ENCODE measurements at places on chromosomes 2 and 18. TPM values are rescaled to one million over a fixed set of nuclear protein-coding genes. Genes with fewer than 3 reads are reported as not detected.
A peak's percentile ranks its signal among the peaks of the same experiment; 100 is the strongest.

DNA sequence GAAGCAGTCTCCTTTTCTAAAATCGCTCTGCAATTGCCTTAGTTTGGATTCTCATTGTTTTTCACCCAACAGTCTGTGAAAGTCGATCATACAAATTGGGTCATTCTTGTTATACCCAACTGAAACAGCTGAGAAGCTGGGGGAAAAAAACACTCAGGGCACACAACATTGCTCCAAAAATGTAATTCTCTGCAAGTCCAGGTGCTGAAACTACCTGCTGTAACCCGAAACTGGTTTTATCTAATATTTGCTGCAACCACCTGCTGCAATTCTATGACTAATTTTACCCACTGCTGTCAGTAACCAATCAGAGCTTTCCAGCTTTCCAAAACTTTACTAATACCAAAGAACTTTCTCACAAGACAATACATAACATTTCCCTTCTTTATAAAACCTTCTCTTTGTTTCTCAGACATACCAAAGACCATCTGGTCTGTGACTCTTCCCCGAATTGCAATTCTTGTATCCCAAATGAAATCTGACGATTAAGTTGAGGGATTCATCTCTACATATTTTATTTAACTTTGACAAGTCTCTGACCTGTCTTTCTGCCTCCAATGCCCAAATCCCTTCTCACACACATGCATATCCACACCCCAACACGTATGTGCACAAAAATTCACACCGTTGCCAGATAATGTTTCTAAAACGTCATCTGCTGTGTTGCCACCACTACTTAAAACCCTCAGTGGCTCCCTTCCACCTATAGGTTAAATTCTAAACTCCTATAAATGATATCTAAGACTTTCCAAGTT, 198.3 kb downstream of the PIEZO2 start:
- H3K4me3 ChIP-seq: no peak overlapping the region
- no peak overlapping the region for H3K27ac ChIP-seq
- DNase-seq: no peak
- H3K4me1 ChIP-seq: no peaks in the 10 kb centered on the region

- no peaks in the 10 kb centered on the region for H3K27me3 ChIP-seq
- no peak overlapping the region for H3K4me3 ChIP-seq
- H3K36me3 ChIP-seq: no peaks in the 10 kb centered on the region
Measured at GRCh38 chr2:65475000-65475399, 42.6 kb upstream of the SPRED2 start.

GRCh38 chr2:232928551-232929302, 58.7 kb downstream of the SNORC start:
- H3K27ac ChIP-seq: no peak overlapping the region
- peak overlapping the region; percentile 7 for H3K4me3 ChIP-seq
- no peaks in the 10 kb centered on the region for H3K36me3 ChIP-seq

DNA sequence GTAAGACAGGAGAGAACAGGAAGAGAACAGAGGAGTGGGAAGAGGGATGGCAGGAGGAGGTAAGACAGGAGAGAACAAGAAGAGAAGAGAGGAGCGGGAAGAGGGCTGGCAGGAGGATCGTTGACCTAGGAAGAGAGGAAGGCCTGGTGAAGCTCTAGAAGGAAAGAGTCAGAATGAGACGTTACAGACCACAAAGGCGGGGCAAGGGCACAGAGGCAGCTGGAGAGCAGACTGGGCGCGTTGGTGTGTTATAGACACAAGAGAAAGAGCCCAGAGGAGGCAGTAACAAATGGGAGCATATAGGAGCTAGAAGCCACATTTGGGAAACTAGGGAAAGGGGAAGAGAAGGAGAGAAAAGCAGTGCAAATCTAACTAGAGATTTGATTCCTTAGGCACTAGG, 26.6 kb downstream of the PTRHD1 start:
- no peak for DNase-seq
- H3K4me1 ChIP-seq: peaks cover 5% of the 10 kb centered on the region
- no peak overlapping the region for H3K27ac ChIP-seq
- H3K36me3 ChIP-seq: no peaks in the 10 kb centered on the region
- no peaks in the 10 kb centered on the region for H3K27me3 ChIP-seq

DNA sequence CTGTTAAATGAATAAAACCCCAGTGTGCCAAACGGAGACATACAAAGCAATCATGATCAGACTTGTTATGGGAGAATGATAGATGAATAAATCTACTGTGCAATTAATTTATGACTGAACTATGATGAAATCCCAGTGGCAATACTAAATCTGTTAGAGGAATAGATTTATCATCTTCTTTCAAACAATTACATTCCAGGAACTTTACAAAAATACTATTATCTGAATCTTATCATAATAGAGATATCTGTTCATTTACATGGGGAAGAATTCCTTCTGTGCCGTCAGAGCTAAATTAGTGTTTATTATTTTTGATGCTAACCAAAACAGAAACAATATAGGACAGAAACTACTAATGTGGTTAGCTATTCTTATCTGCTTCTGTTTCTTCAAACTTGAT, 208.5 kb downstream of the CAMKMT start:
- H3K4me1 ChIP-seq: no peaks in the 10 kb centered on the region
- no peak overlapping the region for H3K27ac ChIP-seq
- H3K4me3 ChIP-seq: no peak overlapping the region
- H3K36me3 ChIP-seq: no peaks in the 10 kb centered on the region
- DNase-seq: no peak

- no peaks in the 10 kb centered on the region for H3K36me3 ChIP-seq
- H3K4me1 ChIP-seq: no peaks in the 10 kb centered on the region
- H3K27ac ChIP-seq: no peak overlapping the region
- DNase-seq: no peak
- no peak overlapping the region for H3K4me3 ChIP-seq
Measured at GRCh38 chr2:59176737-59177136, 935.6 kb upstream of the FANCL start.

DNA sequence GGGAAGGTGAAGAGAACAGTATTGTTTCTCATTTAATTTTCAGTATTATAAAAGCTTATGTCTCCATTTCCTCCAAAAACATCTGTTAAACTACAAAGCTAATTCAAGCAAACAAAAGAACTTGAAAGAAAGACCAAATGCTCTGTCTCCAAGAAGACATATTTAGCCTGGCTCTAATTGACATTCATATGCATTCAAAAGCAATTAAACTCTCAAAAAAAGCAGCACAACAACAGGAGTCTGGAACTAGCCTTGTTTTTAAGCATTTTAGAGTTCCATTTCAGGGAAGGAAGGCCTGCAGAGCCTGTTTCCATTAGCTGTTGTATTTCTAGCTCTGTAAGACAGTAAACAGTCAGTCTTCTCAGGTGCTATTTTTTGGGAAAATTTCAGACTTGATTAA, 447.9 kb downstream of the TDRD15 start:
- no peaks in the 10 kb centered on the region for H3K36me3 ChIP-seq
- no peaks in the 10 kb centered on the region for H3K27me3 ChIP-seq
- no peak for DNase-seq
- H3K4me3 ChIP-seq: no peak overlapping the region
- no peaks in the 10 kb centered on the region for H3K4me1 ChIP-seq
- H3K27ac ChIP-seq: no peak overlapping the region

GRCh38 chr18:5747678-5748077, 147.6 kb downstream of the TMEM200C start:
- H3K27ac ChIP-seq: no peak overlapping the region
- no peaks in the 10 kb centered on the region for H3K4me1 ChIP-seq
- DNase-seq: no peak
- H3K36me3 ChIP-seq: no peaks in the 10 kb centered on the region
- no peaks in the 10 kb centered on the region for H3K27me3 ChIP-seq

GRCh38 chr18:39952816-39953215, 2002.2 kb upstream of the PIK3C3 start:
- no peaks in the 10 kb centered on the region for H3K27me3 ChIP-seq
- DNase-seq: no peak
- no peaks in the 10 kb centered on the region for H3K36me3 ChIP-seq
- no peaks in the 10 kb centered on the region for H3K4me1 ChIP-seq
- no peak overlapping the region for H3K27ac ChIP-seq
- no peak overlapping the region for H3K4me3 ChIP-seq

DNA sequence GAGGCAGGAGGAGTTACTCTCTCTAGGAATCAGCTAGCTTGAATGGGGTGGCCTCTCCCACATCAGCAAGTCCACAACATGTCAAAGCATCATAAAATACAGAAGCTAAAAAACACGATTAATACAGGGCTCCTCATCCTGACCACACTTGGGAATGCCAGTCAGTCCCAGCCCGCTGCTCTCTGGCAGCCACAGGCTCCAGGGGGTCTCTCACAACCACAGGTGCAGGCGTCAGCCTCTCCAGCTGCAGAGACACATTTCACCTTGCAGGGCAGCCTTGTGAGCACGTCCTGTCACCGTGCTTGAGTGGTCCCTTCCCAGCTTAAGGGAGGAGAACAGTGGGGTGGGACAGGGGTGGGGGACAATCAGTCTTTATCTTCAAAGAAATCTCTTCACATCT, 137.4 kb upstream of the SH3BP4 start:
- H3K36me3 ChIP-seq: no peaks in the 10 kb centered on the region
- H3K4me1 ChIP-seq: peaks cover 5% of the 10 kb centered on the region
- H3K27ac ChIP-seq: no peak overlapping the region
- H3K27me3 ChIP-seq: no peaks in the 10 kb centered on the region

DNA sequence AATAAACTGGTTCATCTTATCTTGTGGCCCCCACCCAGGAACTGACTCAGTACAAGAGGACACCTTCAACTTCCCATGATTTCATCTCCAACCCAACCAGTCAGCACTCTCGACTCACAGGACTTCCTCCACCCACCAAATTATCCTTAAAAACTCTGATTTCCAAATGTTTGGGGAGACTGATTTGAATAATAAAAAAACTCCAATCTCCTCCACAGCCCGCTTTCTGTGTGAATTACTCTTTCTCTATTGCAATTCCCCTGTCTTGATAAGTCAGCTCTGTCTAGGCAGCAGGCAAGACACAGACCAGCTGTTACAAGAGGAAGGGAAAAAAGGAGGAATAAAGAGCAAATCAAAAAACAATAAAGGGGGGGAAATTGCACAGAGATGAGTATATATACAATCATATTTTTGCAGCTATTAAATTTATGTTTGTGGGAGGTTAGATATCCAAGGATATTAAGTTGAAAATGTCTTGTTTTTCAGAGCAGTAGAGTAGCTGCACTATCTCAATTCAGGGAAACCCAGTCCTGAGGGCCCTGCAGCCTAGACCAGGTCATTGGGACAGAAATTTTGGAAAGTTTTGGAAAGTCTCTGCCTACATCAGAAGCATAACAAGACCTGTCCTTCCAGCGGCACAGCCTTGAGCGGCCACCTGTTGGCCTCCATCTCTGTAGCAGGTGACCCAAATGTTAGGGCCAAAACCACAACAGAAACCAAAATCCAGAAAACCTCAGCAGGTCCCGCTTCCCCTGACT, 32.8 kb upstream of the SIGLEC15 start:
- no peak overlapping the region for H3K4me3 ChIP-seq
- no peaks in the 10 kb centered on the region for H3K4me1 ChIP-seq
- no peak for DNase-seq
- H3K36me3 ChIP-seq: no peaks in the 10 kb centered on the region
- no peaks in the 10 kb centered on the region for H3K27me3 ChIP-seq
- H3K27ac ChIP-seq: no peak overlapping the region

DNA sequence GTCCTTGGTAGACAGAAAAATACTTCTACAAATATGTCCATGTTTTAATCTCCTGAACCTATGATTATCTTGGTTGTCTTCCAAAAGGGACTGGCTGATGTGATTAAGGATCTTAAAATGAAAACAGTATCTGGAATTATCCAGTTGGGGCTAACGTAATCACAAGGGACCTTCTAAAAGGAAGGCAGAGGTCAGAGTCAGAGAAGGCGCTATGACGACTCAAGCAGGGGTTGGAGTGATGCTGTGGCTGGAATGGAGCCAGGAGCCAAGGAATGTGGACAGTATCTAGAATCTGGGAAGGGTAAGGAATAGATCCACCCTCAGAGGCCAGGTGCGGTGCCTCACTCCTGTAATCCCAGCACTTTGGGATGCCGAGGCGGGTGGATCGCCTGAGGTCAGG, 4.2 kb upstream of the USP14 start:
- no peaks in the 10 kb centered on the region for H3K4me1 ChIP-seq
- DNase-seq: no peak
- no peaks in the 10 kb centered on the region for H3K36me3 ChIP-seq

GRCh38 chr2:190755772-190756415, 107.0 kb downstream of the NAB1 start:
- H3K4me1 ChIP-seq: no peaks in the 10 kb centered on the region
- no peak overlapping the region for H3K4me3 ChIP-seq
- H3K27ac ChIP-seq: no peak overlapping the region

- H3K4me3 ChIP-seq: no peak overlapping the region
- no peak for DNase-seq
- H3K4me1 ChIP-seq: no peaks in the 10 kb centered on the region
- peaks cover 13% of the 10 kb centered on the region for H3K27me3 ChIP-seq
- no peak overlapping the region for H3K27ac ChIP-seq
Measured at GRCh38 chr2:221653182-221653581, 81.1 kb upstream of the EPHA4 start.

DNA sequence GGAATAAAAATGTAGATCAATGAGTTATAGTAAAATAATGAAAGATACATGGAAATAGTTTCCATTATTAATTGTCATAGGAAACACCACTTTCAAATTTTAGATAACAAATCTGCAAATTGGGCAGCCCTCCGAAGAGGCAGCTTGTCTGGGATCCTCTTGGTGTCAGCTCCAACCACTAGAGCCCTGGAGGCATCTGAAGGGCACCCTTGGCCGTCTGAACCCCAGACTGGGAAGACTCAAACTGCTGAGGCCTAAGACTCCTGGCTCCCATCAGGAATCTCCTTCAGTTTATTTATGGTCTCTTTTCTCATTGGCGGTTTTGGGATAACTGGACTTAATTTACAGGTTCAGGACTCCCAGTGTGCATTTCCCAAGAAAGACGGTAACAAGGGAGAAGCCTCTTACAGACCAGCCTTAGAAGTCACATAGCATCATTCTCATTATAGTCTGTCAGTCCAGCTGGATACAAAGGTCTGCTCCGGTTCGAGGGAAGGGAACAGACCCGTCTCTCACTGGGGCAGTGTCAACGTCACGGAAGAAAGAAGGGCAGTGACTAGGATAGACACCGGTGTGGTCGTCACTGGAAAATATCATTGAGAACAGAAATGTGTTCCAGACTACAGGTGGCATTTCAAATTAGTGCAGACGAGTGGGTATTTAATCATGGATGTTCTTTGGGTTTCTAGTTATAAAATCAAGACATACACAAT, 390.7 kb upstream of the NETO1 start:
- H3K4me1 ChIP-seq: no peaks in the 10 kb centered on the region
- no peaks in the 10 kb centered on the region for H3K27me3 ChIP-seq
- H3K27ac ChIP-seq: no peak overlapping the region
- no peaks in the 10 kb centered on the region for H3K36me3 ChIP-seq
- DNase-seq: no peak

- no peak overlapping the region for H3K4me3 ChIP-seq
- DNase-seq: no peak
- no peaks in the 10 kb centered on the region for H3K27me3 ChIP-seq
- peaks cover 19% of the 10 kb centered on the region for H3K4me1 ChIP-seq
- H3K27ac ChIP-seq: no peak overlapping the region
- H3K36me3 ChIP-seq: peaks cover 7% of the 10 kb centered on the region
Measured at GRCh38 chr2:168698969-168699368, 103.5 kb upstream of the NOSTRIN start.

- no peak overlapping the region for H3K4me3 ChIP-seq
- no peak overlapping the region for H3K27ac ChIP-seq
- DNase-seq: no peak
- no peaks in the 10 kb centered on the region for H3K27me3 ChIP-seq
Measured at GRCh38 chr2:146987996-146988395, 856.8 kb upstream of the ACVR2A start.

MYO7B gene
- total RNA-seq: 1.4 TPM

DNAH6 gene
- 0.08 TPM for total RNA-seq

LIMS3 gene
- 5.6 TPM for total RNA-seq

SLC19A3 gene
- total RNA-seq: 0.13 TPM

Data from heart right ventricle (tissue), 16 donors.